ENCODE measurements at places on chromosomes 4 and X.

GRCh38 chr4:35963383-35963782, 280.9 kb downstream of the ARAP2 start:
- ATAC-seq, result no peak

DNA sequence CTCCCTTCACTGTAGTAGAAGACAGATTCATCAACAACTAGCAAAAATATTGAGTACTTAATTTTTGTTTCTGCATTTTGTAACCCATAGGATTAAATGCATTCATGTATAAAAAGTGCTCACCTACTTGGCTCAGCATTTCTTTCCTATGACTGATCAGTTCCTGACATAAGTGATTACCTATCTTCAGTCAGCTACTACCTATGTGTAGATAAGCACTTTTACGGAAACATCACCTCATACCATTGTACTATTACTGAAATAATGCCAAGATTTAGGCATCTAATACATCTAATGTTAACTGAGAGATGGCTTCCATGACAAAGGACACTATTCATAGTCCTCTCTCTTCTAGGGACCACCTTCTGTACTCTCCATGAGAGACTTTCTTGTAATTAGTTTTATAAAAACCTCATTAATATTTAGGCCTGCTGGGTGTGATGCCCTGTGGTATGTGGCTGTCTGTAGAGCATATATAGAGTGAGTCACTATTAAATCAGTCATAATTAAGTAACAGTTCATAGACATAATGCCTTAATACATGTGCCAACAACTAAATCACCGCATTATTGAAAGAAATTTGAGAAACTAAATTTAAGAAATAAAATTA, 147.0 kb downstream of the PDGFC start:
- ATAC-seq, result peak; percentile 95

GRCh38 chr4:70426789-70427188, 29.0 kb downstream of the OPRPN start:
- ATAC-seq, result no peak

DNA sequence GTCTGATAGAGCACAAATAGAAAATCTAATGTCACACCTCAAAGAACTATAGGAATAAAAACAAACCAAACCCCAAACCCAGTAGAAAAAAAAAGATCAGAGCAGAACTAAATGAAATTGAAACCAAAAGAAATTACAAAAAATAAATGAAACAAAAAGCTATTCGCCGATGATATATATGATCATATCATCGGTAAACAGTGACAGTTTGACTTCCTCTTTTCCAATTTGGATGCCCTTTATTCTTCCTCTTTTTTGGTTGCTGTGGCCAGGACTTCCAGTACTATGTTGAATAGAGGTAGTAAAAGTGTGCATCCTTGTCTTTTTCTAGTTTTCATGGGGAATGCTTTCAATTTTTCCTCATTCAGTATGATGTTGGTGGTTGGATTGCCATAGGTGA, 215.3 kb upstream of the AR start:
- no peak for ATAC-seq

DNA sequence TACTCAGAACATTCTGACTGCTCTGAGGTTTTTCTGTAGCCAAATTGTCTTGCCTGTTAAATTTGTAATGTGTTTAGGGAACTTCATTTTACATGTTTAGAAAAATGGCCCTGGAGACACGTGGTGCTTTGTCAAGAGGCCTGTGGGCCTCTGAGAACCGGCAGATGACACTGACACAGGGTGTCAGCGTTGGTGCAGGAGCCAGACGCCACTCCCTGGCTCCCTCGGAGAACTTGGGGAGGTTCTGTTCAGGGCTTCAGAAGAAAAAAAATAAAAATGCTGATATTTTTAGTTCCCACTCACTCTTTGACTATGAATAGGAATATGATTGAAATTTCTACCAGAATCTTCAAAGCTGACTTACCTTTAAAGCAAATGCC, 190.9 kb upstream of the GATB start:
- ATAC-seq, result no peak

GRCh38 chr4:147528054-147528453, 47.2 kb downstream of the EDNRA start:
- ATAC-seq, result no peak

- peak; percentile 88 for ATAC-seq
These were observed at the start of gene SYN1 for GRCh38 chrX:47619486-47620302. TSS of gene SYN1 (minus strand) at chrX:47619857. CDS start at chrX:47619728, 129 bp downstream.

GRCh38 chr4:68076194-68076593, 53.5 kb downstream of the TMPRSS11F start:
- ATAC-seq, result no peak

DNA sequence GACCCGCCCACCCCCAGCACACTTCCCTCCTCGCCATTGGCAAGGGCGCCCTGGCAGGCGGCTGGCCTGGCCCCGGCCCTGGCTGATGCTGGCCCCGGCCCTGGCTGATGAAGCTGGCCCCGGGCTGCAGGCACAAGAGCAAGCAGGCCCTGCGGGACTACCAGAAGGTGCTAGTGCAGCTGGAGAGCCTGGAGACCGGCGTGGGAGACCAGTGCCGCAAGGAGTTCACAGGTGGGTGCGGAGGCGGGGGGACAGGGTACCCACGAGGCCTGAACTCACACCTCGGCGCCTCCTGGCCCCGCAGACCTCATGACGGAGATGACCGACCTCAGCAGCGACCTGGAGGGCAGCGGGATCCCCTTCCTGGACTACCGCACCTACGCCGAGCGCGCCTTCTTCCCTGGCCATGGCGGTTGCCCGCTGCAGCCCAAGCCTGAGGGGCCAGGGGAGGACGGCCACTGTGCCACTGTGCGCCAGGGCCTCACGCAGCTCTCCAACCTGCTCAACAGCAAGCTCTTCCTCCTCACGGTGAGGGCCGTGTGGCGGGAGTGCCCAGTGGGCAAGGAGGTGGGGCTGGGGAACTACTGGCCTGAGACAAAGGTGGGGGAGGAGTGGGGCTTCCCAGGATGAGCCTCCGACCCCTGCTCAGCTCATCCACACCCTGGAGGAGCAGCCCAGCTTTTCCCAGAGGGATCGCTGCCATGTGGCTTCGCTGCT, 6.1 kb upstream of the SRPK3 start:
- ATAC-seq, result no peak

- no peak for ATAC-seq
These were observed 5.2 kb upstream of the TLR6 start for GRCh38 chr4:38861791-38862190.

- no peak for ATAC-seq
These were observed 32.9 kb downstream of the SLC39A8 start for GRCh38 chr4:102312417-102312816.

DNA sequence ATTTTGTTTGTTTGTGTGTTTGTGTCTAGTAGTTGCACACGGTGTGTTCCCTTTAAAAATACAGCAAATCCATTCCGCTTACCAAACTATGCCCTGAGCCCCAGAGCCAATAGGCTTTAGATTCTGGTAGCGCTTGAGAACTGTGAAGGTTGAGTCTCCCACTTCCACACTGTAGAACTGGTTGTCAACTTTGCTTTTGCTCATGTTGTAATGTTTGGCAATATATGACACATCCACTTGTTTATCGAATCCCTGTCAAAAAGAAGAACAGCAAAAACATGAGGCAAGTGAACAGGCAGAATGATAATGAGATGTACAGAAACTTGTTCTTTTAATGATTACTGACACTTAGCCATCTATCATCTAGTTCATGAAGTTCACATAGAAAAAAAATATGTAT, 200.6 kb downstream of the MAPK10 start:
- ATAC-seq, result no peak

- no peak for ATAC-seq
These were observed 55.8 kb downstream of the LRP2BP start for GRCh38 chr4:185339941-185340340.

DNA sequence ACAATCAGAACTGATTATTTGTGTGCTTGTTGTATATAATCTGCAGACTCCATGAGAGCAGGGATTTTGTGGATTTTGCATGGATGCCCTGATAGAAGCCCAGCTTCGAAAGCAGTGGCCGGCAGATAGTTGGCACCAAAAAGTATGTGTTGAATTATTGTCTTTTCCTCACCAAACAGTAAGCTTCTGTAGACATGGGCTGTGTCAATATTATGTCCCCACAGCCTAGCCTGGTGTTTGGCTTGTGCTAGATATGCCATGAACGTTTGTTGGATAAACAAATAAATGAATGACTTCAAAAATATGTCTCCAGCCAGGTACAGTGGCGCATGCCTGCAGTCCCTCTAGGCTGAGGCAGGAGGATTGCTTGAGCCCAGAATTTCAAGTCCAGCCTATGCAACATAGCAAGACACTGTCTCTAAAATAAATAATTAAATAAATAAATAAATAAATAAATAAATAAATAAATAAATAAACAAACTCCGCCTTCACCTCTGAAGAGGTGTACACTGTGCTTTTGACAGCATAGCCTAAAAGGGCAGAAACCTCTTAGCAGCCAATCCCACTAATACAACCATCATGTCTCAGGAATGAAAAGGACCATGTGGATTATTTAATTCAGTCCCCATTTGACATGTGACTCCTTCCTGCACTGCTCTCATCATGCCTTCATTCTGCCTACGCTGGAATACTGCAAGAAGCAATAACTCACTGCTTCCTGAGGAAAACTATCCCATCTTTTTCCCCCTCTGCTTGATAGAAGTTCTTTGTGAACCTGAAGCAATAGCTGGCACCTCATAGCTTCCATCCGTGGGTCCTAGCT, 335.2 kb downstream of the FBXW7 start:
- no peak for ATAC-seq

DNA sequence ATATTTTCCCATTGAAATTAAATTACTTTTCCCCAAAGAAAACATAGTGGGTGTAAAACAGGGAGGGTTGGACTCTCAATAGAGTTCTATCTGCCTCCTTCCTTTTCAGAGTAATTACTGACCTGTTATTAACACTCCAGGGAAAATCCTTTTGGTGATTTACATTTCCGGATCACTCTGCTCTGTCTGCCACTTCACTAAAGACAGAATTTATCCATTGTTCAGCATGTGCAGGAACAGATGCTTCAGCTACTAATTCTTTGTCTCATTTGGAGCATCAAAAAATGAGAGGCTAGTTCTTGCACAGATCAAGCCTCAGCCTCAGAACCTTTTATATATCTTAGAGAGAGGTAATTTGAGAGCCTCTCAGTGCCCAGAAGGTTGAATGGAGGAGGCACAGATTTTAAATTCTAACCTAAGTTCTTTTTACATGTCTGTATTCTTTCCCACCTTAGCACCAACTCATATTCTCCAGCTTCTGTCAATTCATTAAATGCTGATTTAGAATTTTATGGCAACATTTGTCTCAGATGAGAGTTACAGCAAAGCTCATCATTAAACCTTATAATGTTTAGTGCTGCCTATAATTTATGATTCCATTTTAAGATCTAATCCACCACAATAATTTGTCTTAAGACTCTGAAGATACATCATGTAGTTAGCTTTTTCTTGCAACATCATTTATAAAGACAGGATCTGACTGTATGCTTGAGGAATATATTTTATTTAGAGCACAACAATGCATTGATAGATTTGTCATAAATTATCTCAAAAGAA, 1494.4 kb downstream of the STIM2 start:
- ATAC-seq, result no peak

DNA sequence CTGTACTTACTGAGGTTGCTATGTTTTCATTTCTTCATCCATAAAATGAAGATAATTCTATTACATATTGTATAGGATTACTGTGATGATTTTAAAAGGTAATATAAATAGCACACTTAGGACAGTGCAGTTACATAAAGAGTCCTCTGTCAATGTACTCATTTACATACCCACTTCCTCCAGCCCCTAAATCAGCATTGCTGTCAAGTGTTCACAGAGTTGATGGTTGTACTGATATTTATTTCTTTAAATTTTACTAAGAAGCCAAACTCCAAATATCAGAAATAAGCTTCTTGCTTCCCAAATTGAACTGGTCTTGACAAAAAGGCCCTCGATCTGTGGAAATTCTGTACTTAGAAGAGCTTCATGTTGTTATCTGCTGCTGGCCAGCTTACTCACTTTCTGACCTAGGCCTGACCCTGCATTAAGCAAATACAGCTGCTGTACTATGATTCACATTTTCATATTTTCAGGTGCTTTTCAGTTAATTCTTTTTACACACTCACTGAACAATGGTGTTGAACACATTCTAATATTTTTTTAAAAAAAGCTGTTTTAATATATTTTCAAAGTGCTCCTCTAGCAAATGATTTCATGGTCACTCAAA, 259.6 kb downstream of the UNC5C start:
- ATAC-seq, result no peak

- ATAC-seq, result peak; percentile 35
These were observed 5.9 kb downstream of the RIPPLY1 start for GRCh38 chrX:106897259-106897658.

DNA sequence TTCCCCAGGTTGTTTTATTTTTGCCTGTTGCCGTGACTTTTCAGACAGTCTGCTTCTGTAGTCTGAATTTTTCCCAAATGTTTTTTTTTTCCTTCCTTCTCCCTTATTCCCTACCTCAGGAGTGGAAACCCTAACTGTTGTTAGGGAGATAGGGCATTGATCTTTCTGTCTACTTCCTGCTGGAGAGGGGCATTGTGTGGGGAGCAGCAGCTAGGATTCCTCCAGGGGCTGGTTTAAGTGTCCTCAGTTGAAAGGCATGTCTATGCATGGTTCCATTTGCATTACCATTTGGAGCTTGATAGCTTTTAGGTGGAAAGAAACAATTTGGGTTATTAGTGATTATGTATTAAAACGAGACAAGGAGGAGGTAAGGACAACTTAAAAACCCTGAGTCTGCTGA, 383.9 kb downstream of the DCAF12L2 start:
- ATAC-seq, result no peak

GRCh38 chrX:48776818-48777439, 9.5 kb upstream of the GATA1 start:
- ATAC-seq, result no peak

DNA sequence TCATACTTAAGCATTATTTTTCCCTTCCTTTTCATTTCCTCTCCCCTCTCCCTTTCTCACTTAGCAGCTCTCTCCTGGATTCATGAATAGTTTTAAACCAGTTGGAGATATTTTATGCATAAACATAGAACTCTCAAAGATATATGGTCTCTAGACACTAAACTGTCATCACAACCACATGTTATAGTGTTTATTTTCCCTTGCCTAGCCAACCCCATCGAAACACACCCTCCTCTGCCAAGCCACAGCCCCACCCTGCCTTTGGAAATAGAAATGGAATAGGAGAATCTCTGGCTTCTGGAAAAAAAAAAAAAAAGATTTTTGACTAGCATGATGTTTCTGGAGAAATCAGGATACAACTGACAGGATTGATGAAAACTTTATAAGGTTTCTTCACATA, 64.8 kb upstream of the RBPJ start:
- no peak for ATAC-seq

DNA sequence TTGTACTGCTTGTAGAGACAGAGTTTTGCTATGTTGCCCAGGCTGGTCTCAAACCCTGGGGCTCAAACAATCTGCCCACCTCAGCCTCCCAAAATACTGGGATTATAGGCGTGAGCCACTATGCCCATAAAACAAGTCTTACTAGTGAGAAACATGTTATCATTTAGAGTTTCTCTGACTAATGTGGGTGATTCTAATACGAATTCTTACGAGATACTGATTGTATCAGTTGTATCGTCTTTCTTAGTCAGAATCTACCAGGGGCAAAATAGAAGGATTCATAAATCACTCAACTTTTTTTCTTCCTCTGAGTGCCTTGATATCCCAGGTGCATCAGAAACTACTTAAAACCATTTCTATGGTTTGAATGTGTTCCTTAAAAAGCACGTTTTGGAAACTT, 14.4 kb upstream of the NMU start:
- no peak for ATAC-seq
